ENCODE measurements at places on chromosomes 4 and X.
A peak's percentile ranks its signal among the peaks of the same experiment; 100 is the strongest.

DNA sequence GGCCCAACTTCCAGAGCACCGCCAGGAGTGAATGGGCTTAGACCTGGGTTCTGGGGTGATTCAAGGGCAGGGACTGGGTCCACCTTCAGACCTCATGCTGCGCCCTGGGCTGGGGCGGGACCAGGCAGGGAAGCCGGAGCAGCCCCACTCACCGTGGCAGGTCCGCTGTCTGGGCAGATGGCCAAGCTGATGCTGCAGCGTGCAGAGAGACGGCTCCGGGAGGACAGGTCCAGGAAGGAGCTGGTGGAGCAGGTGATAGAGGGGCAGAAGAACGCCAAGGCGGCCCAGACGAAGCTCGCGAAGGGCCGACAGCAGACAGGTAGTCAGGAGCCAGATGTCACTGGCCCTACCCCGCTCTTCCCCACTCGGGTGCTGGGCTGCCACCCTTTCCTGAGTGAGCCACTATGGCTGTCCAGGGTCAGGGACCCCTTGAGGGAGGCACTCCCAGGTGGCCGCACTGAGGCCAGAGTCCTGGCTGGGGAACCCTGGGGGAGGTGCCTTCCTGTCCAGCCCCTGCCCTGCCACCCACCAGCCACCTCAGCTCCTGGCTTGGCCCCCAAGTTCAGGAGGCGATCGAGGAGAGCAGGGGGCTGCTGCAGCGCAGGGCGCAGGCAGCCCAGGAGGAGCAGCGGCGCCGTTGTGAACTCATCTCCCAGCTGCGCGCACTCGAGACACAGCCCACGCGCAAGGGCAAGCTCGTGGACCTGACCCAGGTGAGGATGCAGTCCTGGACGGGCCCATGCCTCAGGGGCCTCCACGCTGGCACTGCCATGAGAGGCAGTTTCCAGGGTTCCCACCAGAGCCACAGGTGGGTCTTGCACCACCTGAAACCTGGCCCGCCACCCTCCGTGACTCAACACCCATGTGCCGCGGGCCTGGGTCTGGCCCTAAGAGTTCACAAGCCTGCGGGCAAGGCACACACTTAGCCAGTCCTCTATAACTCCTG lies 10.1 kb upstream of the RNF4 start:
- DNase-seq: peak; percentile 75

DNA sequence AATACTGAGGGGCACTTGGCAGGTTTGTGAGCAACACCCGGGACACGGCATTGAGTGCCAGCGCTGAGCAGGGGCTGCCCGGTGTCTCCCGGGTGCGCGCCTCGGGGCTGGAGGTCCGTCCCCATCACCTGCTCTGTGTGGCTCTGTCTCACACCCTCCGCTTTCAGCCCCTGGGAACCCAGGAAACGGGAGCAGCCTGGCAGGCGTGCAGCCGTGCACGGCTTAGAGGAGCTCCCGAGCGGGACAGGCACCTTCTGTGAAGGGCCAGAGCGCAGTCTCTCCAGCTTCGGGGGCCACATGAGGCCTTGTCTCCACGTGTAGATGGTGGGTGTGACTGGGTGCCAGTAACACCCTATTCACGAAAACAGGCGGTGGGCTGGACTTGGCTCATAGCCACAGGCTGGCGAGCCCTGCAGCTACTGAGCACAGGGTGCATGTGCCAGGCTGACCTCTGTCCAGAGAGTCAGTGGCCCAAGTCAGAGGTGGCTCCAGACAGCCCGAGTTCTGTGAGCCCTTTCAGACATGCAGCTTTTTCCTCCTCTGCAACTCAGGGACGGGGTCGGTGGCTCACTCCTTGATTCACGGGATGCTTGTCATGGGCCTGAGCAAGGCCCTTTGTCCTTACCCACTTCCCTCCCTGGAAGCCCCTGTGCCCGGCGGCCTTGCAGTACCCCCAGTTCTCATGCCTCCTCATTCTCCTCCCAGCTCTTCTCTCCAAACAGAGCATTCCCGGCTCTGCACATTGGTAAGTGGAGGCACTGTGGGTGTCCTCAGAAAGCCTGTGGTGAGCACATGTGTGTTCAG lies 23.5 kb downstream of the UVSSA start:
- DNase-seq: no peak

GRCh38 chr4:37873386-37873785 lies 17.5 kb upstream of the TBC1D1 start:
- peak; percentile 77 for DNase-seq

DNA sequence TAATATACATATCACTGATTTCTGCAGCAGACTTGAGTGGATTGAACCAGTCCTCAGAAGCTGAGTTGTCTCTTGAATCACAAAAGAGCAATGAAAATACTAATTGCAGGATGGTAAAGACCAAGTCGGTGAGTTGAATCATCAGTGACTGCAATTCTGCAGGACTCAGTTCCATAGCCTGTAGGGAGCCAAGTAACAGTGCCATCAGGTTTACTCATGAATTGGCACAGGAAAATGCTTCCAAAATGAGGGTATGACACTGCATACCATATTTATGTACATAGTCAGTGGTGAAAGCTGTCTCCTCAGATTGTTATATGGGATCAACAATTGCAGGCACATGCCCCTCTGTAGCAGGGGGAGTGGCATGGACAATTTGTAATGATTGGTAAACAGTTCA lies 192.8 kb downstream of the CCNG2 start:
- DNase-seq: peak; percentile 6

- no peak for DNase-seq
These were observed 919.8 kb downstream of the CENPC start for GRCh38 chr4:66625480-66625879.

Measured in DMS53 (cell line).